ENCODE measurements at places on chromosomes 5 and 9.
A peak's percentile ranks its signal among the peaks of the same experiment; 100 is the strongest.

- DNase-seq = peak; percentile 47
These were observed 70.5 kb downstream of the PIK3R1 start for GRCh38 chr5:68285851-68286611.

DNA sequence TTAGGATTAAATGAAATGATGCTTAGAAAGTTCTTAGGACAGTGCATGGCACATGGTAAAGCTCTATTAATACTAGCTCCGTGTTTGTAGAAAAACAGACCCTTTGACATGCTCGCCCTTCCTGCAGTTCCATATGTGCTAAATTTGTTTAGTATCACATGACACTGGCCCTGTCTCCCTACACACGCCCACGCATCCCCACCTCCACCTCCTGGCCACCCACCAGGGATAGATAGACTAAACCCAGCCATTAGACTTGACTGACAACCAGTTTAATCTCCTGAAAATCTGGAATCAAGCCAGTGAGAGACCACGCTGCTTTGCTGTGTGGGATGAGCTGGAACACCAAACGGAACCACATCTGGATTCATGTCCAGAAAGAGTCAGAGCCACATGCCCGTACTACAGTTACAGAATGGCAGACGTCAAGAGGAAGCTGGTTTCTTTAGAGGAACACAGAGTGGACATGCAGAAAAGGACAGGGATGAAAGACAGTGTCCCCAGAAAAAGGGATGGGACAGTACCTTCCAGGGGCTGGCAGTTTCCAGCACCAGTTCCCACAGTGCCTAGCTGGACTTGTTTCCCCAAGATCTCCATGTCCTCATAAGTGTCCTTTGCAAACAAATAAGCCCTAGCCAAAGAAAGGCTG lies 186.1 kb downstream of the PDZD2 start:
- DNase-seq = no peak

DNA sequence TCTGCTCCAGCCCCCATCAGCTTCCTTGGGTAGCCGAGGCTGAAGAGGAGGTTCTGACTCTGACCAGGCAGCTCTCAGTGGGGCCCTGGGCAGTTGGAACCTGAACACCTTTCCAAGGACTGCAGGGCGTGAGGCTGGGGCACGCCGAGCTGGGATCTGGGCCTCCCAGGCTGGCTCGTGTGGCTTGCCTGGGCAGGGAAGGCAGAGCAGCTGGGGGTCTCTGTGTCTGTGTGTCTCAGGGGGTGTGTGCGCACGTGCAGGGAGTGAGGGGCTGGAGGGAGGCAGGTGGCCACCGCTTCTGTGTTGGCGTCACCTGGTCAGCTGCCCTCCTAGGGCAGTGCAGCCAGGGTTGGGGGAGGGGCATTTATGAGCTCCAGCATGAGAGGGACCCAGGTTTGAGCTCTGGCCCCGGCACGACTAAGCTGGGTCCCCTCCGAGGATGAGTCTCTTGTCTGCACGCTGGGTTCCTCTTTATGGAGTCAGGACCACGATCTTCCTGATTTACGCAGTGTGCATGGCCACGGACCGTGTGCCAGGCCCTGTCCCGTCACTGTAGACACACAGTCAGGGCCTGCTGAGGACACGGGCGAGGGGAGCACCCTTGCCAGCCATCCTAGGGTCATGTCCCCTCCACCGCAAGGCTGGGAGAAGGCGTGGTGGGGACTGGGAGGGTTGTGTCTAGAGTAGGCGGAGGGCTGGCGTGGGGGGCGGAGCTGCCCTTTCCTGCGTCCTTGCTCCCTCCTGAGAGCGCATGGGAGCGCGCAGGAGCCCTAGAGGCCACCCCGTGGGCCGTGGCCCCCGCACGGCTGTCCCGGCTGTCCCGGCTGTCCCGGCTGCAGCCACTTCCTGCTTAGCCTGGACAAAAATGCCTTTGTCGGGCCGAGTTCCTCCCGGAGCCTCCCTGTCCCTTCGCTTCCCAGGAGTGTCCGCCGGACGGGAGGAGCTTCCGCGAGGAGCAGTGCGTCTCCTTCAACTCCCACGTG lies 4.6 kb downstream of the ADAMTSL2 start:
- DNase-seq = no peak

GRCh38 chr9:79023134-79023580 lies 548.6 kb upstream of the TLE4 start:
- peak; percentile 93 for DNase-seq

GRCh38 chr9:115615821-115616665 lies 498.1 kb upstream of the TNC start:
- peak; percentile 92 for DNase-seq

GRCh38 chr9:135192686-135193085 lies 105.2 kb downstream of the OLFM1 start:
- DNase-seq = no peak

DNA sequence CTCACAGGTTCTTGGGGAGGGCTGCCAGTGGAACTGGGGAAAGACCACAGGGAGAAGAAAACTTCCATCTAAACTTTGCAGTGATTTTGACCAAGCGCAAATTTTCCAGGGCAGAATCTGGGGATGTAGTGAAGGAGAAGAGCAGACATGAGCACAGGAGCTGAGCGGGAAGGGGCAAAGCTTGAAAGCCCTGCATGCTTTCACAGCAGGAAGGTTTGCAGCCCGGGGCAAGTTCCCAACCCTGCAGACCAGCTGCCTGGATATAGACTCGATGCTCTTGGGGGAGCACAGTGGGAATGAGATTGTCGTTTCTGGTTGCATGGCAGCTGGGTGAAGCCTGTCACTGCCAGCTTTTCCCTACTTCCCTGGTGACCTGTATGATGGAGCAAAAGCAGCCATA lies 276.8 kb upstream of the RORB start:
- DNase-seq = no peak

GRCh38 chr9:78811622-78812276 lies 514.8 kb downstream of the PSAT1 start:
- DNase-seq = no peak

DNA sequence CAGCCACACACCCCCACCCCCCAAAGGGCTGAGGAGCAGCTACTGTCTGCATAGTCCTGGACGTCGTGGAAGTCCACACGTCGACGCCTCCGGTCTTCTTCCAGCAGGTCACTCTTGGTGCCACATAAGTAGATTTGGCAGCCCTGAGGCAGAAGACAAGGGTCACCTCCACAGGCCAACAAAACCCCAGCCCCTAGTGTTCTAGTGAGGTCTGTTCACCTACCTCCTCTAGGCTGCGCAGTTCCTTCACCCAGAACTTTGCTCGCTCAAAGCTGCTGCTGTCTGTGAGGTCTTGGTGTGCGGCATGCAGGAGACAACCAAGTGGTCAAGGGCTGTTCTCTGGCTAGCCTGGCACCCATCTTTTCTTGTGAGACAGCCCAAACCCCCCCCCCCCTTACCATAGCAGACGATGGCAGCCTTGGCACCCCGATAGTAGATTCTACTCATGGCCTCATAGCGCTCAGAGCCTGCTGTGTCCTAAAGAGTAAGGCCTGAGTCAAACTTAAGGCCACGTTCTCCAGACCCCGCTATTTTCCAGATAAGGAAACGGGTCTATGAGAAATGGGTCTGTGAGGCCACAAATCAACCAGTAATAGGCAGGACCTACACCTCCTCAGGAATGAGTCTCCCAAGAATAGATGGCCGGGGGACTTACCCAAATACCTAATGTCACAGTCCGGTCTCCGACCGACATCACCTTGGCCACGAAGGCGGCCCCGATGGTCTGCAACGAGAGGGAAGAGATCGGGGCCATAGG lies 987 bp downstream of the RAB24 start:
- no peak for DNase-seq

GRCh38 chr5:32734827-32735378 lies 23.8 kb downstream of the NPR3 start:
- no peak for DNase-seq

- DNase-seq = no peak
These were observed 157.5 kb downstream of the COL23A1 start for GRCh38 chr5:178432421-178433272.

GRCh38 chr5:102529447-102529846 lies 30.6 kb upstream of the SLCO6A1 start:
- DNase-seq = no peak

- no peak for DNase-seq
These were observed 22.5 kb upstream of the RAD23B start for GRCh38 chr9:107260437-107261081.

GRCh38 chr5:52804387-52804791 lies 16.7 kb downstream of the ITGA1 start:
- DNase-seq = no peak

DNA sequence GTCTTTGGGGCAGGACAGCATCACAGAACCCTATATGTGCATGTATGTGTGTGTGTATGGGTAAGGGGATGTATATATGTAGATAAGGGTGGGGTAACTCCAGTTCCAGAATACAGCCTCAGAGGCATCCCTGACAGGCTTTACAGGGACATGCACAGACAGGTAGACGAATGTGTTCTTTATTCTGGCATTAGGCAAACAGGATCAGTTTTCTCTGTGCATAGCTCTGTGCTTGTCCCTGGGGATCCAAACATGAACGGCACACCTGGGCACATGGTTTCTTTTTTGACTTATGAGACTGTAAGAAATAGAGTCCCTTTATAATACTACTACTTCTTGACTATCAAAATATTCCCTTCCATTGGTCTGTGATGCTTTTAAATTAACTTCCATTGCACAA lies 120.6 kb downstream of the TRIO start:
- no peak for DNase-seq

GRCh38 chr5:25754895-25755294 lies 1110.1 kb upstream of the CDH10 start:
- DNase-seq = no peak

DNA sequence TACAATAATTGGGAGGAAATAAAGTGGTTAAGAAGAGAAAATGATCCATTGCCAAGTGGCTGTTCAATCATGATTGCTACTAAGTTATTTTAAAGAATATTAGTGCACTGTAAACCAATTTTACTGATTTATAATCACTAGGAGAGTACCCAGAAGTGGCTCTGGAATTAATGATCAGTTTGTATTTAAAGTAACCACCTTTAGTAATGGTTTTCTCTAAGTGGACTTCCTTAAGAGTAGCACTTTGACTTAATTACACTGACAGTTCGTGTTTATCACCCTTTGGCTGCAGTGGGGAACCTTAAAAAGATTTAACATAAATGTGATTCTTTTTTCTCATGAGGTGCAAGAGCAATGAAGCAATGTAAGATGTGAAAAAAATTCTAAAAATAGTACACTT lies 310.8 kb downstream of the CDH12 start:
- no peak for DNase-seq

DNA sequence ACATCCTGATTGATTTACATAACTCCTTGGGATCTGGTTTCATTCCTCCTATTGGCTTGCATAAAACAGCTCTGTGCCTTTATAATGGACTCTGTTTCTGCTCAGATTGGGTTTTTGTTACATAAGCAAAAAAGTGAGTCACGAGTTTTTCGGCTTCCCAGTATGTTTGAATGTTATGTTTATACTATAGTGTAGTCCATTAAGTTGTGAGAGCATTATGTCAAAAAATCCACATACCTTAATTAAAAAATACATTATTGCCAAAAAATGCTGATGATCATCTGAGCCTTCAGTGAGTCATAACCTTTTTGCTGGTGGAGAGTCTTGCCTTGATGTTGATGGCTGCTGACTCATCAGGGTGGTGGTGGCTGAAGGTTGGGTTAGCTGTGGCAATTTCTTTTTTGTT lies 144.6 kb downstream of the CCDC171 start:
- peak; percentile 77 for DNase-seq

DNA sequence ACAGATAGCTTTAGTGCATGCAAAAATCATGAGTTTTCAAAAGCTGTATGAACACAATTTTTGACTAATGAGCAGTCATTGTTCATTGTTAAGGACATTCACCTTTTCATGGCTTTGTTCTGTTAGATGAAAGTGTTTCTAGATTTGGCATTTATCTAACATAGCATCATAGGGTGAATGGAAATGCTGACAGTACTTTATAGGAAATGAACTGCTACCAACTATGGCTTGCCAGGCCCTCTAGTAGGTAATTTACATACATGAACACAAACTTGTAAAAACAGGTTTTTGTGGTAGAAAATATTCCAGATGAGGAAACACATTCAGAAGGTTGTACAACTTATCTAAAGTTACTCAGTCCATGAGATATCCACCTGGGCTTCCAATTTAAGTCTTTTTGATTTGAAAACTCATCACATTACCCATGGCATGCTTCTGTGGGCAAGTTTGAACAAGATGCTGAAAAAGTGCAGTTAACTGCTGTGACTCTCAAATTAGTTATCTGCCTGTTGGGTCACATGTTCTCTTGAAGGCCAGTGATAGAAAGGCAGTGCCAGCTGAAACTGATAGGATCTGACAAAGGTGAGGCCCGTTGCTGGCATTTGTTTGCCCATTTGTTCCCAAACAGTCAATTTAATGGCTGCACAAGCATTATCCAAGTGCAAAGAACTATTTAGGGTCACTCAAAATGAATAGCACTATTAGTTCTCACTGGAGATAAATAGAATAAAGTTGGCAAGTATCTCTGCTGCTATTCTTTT lies 399.1 kb downstream of the MAN2A1 start:
- DNase-seq = no peak

Data from HS-5 (cell line).